ENCODE measurements at places on chromosomes 11 and 22.

- no peak for DNase-seq
Observed at GRCh38 chr11:93728792-93729128, 12.5 kb downstream of the TAF1D start.

DNA sequence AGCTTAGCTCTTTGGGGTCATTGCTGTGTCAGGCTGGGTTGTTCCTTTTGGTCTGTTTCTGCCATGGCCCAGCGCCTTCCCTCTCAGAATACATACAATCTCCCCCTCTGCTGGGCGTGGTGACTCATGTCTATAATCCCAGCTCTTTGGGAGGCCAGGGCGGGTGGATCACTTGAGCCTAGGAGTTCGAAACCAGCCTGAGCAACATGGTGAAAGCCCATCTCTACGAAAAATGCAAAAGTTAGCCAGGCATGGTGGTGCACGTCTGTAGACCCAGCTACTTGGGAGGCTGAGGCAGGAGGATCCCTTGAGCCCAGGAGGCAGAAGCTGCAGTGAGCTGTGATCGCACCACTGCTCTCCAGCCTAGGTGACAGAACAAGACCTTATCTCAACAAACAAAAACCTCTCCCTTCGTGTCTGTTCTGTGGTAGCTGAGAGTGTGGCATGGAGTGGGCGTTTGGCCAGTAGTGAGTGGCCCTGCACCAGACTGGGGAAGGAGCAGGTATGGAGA, 46.7 kb upstream of the RAB1B start:
- DNase-seq = no peak

DNA sequence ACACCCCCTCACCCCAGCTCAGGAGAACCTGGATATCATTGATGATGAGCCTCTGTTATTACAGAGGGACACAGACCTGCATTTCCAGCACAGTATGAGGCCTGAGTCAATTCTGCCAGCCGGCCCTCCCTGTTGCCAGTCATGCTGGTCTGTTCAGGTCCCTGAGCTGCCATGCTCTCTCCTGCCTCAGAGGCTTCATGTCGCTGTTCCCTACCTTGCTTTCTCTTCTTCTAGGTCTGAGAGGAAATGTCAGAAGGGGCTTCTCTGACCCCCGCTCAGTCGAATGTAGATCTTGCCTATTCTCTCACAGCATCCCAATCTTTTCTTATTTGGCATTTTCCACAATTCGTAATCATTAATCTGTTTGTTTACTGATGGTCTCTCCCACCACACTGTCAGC, 21.8 kb upstream of the ABCC8 start:
- DNase-seq = no peak

DNA sequence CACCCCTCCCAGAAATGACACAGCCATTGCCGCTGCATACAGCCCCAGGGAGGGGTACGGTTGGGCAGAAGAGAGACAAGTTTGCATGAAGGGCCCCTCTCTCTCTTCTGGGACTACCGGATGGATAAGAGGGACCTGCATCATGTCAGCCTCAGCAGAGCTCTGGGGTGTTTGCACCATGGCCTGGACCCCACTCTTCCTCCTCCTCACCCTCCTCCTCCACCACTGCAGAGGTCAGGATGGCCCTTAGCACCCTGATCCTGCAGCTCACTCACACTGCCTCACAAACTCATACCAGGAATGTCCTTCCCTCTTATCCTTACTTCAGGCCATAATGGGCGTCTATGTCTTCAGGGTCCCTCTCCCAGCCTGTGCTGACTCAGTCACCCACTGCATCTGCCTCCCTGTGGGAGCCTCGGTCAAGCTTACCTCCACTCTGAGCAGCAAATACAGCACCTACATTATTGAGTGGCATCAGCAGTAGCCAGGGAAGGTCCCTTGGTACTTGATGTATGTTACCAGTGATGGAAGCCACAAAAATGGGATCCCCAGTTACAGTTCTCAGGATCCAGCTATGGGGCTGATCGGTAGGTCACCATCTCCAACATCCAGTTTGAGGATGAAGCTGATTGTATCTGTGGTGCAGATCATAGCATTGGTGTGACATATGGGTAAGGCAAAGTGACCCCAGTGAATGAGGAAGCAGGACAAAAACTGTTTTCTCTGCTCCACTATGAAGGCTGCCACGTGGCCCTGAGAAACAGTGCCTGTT, 62.2 kb upstream of the VPREB1 start:
- DNase-seq = no peak

GRCh38 chr11:86955361-86956120, at the start of gene FZD4:
TSS of gene FZD4 (minus strand) at chr11:86955395. CDS start at chr11:86955085, 310 bp downstream.
- no peak for DNase-seq

DNA sequence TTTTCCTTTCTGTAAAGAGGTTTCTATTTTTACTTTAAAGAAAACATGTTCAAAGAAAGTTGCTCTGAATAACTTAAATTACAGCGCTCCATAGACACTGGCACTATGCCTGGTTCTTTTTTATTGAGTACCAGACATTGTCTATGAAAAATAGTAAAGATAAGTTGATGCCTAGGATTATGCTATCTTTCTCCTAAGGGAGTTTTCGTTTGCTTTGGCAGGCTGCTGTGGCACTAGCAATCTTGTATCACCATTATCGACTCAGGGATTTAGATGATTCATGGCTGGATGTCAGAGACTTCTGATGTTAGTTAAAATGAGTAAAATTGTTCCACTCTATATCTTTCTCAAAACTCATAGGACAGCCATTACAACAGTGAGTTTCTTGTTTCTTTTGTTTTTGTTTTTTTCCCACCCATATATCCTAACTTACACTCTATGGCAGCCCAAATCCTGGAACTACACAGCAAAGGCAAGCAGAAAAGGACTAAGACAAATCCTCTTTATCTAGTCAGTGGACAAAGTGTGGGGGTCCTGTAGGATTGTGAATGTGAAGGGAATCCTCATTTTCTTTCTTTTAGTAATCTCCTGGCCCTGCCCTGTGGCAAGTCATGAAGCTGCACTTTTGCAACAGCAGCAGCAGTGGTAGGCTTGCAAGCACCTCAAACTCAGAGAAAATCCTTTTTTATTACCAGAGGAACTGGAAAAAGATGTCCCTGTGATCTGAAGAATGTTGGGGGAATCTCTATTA, 20.7 kb downstream of the SLN start:
- DNase-seq = no peak

GRCh38 chr11:121318848-121319834, 26.6 kb downstream of the SC5D start:
- peak; percentile 34 for DNase-seq

GRCh38 chr11:95145430-95146060, 55.9 kb downstream of the ENDOD1 start:
- DNase-seq = no peak

DNA sequence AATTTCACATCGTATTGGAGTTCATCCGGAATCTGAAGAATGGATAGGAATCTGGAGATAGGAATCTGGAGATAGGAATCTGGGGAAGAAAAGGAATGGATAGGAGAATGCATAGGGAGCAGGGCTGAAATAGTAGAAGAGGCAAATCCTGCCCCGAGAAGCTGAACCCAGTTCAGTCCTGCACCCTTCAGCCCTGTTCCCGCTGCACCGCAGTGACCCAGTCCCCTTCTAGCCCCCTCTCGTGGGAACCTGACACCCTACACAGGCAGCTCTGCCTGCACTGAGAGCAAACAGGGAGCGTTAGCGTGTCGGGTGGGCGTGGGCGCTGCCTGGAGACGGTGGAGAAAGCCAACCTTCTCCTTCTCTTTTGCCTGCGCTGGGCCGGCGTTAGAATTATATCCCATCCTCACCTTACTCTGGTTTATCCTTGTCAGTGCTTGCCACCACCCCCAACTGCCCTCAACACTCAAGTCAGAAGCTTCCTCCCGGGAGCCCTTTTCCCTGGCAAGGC, 1.0 kb upstream of the CCKBR start:
- DNase-seq = no peak

- DNase-seq = no peak
Observed at GRCh38 chr11:97794876-97795275, 1225.9 kb upstream of the CNTN5 start.

DNA sequence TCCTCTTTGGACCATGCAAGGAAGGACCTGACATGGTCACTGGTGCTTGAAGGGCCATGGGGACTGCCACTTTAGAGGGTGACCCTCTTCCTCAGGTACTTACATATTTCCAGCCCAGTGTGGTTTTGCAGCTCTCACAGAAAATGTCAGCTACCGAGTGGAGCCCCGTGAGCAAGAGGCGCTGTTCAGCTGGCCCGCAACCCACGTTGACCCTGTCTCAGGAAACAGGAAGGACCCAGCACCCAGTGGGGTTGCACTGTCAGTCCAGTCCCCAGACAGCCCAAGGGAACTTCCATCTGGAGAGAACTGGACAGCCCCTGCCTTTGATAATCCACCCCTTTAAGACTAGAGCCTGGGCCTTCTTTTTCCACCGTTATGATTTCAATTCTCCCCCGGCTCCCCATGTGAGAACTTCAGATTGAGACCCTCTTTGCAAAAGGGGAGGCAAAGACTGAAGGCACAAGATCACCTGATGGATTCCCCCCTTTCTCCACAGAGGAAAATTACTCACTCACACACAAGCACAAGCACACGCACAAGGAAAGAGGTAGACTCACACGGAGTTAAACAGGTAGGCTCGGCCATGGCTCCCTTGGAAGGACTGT, 3.4 kb downstream of the YPEL4 start:
- DNase-seq = no peak

DNA sequence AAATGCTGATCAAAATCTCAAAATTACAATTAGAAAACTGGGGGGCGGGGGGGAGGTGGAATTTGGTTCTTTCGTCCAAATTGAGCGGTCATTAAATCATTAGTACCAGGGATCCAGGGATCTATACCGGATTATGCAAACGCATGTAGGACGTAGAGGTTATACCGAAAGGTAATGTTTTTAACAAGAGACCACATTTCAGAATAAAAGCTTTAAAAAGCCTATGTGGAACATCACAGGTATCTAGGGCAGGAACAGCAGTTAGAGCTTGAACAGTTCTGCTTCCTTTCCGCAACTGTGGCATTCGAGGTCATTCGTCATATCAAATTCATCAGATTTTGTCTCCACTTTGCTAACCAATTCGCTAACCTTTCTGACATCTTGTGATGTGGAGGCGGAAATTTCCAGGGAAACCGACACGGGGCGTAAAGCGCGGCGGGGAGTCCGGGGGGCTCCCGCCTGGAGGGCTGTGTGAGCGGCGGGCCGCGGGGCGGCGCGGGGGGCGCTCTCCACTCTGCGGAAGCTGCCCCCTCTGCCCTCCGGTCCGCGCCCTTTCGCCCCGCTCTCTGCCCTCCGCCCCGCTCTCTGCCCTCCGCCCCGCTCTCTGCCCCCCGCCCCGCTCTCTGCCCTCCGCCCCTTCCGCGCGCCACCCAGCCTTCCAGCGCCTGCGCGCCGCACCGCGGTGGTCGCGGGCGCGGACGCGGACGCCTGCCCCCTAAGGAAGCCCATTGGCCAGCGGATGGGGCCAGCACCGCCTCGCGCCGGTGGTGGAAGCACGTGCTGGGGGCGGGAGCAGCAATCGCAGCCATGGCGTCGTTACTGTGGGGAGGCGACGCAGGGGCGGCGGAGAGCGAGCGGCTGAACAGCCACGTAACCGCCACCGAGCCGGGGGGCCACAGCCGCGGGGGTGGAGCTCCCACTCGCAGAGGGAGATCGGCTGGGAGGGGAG, at the start of gene DDX25:
TSS of gene DDX25 (plus strand) at position 798 of the 949 bp plus-strand sequence. CDS start at position 808, 10 bp downstream.
- DNase-seq = peak; percentile 60

GRCh38 chr11:110186456-110186855, 93.3 kb downstream of the ZC3H12C start:
- no peak for DNase-seq

GRCh38 chr11:35463331-35463751, 44.0 kb upstream of the SLC1A2 start:
- no peak for DNase-seq

- no peak for DNase-seq
Observed at GRCh38 chr11:43810929-43811596, 69.6 kb upstream of the ALKBH3 start.

DNA sequence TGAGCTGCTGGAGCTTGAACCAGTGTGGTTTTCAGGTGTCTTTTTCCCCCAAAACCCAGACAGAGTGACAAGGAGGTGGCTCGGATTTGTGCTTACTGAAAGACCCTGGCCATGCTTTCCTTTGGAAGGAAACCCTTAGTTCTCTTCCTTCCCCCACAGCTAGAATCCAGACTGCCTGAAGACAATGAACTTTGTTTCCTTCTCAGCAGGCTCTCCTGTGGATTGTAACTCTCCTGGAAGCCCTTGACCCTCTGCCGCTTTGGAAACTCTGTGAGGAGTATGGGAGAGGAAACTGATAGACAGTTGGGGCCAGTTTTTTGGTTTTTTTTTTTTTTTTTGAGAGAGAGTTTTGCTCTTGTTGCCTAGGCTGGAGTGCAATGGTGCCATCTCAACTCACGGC, 62.1 kb upstream of the SESN3 start:
- DNase-seq = no peak

GRCh38 chr11:26420331-26420730, 88.4 kb downstream of the ANO3 start:
- DNase-seq = no peak

- DNase-seq = peak; percentile 74
Observed at GRCh38 chr11:96015906-96016565, 92.1 kb upstream of the MTMR2 start.

DNA sequence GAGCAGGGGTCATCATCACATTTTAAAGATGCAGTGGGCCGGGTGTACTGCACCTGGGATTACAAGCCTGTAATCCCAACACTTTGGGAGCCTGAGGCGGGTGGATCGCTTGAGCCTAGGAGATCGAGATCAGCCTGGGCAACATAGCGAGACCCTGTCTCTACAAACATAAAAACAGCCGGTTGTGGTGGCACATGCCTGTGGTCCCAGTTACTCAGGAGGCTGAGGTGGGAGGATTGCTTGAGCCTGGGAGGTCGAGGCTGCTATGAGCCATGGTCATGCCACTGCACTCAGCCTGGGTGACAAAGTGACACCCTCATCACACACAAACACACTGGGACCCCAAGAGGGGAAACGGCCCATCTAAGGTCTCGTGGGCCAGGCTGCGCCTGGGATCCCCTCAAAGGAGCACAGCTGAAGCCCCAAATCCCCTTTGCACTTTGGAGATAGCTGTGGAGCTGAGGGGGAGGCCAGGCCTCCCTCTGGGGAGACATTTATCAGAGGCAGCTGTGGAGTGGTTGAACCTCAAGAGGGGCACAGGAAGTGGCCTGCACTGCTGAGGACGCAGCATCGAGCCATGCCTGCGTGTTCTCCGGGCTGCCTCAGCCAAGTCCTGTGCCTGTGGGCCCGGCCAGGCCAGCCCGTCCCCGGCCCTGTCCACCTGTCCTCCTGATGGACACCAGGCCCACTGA, 27.5 kb downstream of the OSBPL5 start:
- DNase-seq = peak; percentile 44

GRCh38 chr22:35085621-35086020, 19.7 kb downstream of the ISX start:
- DNase-seq = no peak

Measured in Jurkat, Clone E6-1 (cell line).